ENCODE measurements at places on chromosomes 3 and 15.

DNA sequence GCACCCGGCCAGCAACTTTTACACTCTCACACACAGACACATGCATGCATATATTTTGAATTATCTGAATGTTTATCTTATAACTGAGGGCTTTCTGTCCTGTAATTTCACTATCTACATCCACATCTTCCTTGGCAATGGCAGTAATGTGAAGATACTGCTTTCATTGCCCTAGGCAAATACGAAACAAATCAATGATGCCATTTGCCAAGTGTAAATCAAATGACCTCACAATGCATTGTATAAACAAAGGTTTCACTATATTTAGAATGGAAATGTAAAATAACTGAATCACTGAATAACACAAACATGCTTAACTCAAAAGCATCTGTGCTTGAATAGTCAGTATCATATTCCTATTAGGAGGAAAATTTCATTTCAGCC lies 455.6 kb downstream of the TBL1XR1 start:
- DNase-seq = no peak

- no peak for DNase-seq
Observed at GRCh38 chr3:5136211-5136918, 14.3 kb downstream of the ARL8B start.

- no peak for DNase-seq
Observed at GRCh38 chr3:31093606-31094005, 199.1 kb upstream of the GADL1 start.

GRCh38 chr3:47385007-47385406 lies 4.2 kb downstream of the PTPN23 start:
- no peak for DNase-seq

DNA sequence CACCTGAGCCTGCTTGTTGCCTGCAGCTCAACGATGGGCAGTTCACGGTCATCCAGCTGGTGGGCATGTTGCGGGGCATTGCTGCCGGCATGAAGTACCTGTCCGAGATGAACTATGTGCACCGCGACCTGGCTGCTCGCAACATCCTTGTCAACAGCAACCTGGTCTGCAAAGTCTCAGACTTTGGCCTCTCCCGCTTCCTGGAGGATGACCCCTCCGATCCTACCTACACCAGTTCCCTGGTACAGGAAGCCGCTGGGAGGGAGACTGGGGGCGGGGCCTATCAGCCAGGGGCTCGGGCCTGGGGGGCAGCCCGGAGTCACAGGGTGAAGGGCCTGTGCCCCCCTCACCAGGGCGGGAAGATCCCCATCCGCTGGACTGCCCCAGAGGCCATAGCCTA lies 18.8 kb downstream of the EPHB3 start:
- DNase-seq = no peak

- DNase-seq = no peak
Observed at GRCh38 chr3:48470286-48470685, 23.7 kb downstream of the ATRIP start.

DNA sequence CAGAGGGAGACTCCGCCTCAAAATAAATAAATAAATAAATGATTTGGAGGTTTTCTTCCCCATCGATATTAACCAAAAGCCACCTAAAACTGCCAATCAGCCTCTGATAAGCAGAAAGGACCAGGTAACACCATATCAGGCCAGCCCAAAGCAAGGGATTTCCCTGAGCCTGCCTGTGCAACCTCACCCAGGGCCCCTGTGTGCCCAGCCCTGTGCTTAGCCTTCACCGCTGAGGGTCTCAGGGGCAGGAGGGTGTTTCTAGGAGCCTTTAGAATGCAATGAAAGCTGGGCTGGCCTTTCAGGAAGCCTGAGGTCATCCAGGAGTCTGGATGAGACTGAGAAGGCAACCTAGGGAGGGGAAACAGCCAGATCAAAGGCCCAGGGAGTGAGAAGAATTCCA lies 35.4 kb downstream of the CYP11A1 start:
- no peak for DNase-seq

DNA sequence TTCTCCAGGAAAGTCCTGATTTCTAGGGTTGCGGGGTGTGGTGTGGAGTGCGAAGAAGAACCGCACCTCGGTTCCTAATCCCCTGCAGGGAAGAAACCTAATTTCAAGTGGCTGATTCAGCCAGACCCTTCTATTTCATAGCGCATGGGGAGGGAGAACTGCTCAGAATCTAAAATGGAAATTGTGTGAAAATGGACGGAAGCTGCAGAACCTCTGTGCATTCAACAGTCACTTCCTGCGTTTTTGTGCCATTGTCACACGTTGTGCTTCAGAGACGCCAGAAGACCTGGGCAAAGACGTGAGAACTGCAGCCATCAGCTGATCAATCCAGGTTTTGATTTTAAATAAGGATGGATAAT lies 1.2 kb downstream of the SIDT1 start:
- DNase-seq = peak; percentile 23

- DNase-seq = no peak
Observed at GRCh38 chr3:105033081-105033480, 333.6 kb upstream of the ALCAM start.

DNA sequence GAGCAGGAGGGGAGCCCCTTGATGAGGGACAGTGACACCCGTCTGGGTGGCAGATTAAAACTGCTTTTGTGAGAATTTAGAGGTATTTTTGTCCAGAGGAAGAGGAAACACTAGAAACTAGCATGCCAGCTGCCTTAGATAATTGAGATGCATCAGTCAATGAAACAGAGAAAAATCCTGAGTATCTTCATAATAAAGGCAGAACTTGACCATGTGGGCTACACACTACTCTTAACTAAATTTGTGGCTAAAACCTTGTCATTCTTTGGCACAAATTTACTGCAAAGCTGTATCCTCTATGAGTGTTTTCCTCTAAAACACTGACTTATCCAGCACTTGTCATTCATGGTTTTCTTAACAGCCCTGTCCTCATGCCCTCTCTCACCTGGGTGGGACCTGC lies 259.7 kb upstream of the TPM1 start:
- no peak for DNase-seq

Measured in stimulated activated CD4-positive, alpha-beta T cell treated with anti-CD3 and anti-CD28 coated beads, Interleukin-1b, Interleukin-23, amount 100 ng/mL, for 48 hours (primary cell).